Stimulated activated CD4-positive, alpha-beta T cell treated with anti-CD3 and anti-CD28 coated beads, Interleukin-4, amount 100 ng/mL, for 4 hours (primary cell): ENCODE measurements at places on chromosomes 4 and X.

DNA sequence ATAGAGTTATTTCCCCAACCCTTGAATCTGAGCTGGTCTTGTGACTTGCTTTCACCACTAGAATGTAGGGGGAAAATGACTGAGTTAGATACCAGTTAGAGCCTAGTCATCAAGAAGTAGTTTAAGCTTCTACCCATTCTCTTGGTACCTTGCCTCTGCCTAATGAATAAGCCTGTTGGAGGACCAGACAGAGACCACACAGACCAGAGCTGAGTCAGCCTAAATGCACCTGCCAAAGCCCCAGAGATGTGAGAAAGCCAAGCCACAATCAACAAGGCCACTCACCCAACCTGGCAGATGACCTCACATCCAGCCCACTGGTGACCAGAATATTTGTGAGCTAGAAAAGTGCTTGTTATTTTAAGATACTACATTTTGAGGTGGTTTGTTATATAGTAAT lies 85.2 kb upstream of the DCLK2 start:
- DNase-seq, result no peak

GRCh38 chr4:189838821-189839497 lies 101.7 kb upstream of the FRG1 start:
- DNase-seq, result no peak

GRCh38 chr4:105967058-105967658 lies 71.9 kb downstream of the NPNT start:
- no peak for DNase-seq

- peak; percentile 24 for DNase-seq
These were observed at the start of gene CCSER1 for GRCh38 chr4:90127223-90127705. TSS of gene CCSER1 (plus strand) at chr4:90127394.

- DNase-seq, result no peak
These were observed 163.3 kb upstream of the RASGEF1B start for GRCh38 chr4:81634766-81635549.

GRCh38 chrX:48714573-48714972 lies 18.0 kb downstream of the SUV39H1 start:
- no peak for DNase-seq

DNA sequence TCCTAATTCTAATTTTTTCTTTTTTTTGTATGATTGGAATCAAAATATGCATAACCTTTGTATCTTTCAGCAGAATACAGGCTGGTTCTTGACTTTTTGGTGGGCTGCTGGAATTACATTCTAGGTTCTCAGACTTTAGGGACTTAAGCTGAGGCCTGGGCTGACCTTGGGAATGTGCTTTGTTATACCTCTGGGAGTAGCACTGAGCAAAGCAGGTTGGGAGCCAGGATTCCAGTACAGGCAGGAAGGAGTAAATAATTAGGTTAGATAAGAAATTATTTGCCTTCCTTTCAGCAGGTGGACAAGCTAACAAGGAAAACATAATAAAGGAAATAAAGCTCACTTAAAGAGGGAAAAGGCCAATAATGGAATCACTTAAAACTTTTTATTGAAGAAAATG lies 49.9 kb upstream of the SLC4A4 start:
- DNase-seq, result no peak

DNA sequence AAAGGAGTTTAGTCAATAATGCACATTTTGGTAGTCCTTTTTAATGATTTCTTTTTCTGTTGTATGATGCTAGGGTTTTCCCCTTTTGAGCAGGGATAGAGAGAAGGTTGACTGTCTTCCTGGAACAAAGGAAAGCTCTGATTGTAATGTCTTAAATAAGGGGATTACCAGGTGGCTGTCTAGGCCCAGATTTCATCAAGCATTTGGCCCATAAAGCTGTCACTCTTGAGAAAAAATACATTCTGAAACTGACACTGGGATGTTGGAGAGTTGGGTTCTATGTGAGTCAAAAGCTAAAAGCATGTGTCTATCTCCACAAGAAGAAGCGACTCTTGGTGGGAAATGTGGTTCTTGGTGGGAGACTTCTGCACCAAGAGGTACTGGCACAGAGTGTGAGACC lies 26.4 kb downstream of the KIAA1210 start:
- no peak for DNase-seq

- DNase-seq, result no peak
These were observed 37.6 kb upstream of the ERVMER34-1 start for GRCh38 chr4:52788806-52789205.

GRCh38 chr4:23374259-23374658 lies 515.6 kb downstream of the PPARGC1A start:
- no peak for DNase-seq

- no peak for DNase-seq
These were observed 37.4 kb downstream of the CCKAR start for GRCh38 chr4:26452565-26453531.

DNA sequence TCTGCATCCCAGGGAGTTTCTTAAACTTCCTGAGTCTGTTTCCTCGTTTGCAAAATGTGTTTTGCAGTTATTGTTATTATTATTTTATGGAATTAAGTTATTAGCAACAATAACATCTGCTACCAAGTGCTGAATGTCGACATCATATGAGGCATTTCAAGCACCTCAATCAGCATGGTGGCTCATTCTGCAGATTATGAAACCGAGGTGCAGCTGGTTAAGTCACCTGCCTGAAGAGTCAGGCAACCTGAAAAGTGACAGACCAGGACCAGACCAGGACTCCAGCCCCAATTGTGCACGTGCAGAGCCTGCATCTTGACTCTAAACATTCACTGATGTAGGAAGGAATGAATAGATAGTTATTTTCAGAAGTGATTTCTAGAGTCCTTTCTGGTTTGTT lies 99.8 kb downstream of the AFAP1 start:
- DNase-seq, result no peak

- DNase-seq, result no peak
These were observed 117.1 kb downstream of the FAM53A start for GRCh38 chr4:1566838-1567518.

- DNase-seq, result no peak
These were observed 3.4 kb downstream of the PLAC8 start for GRCh38 chr4:83110970-83111750.

- no peak for DNase-seq
These were observed 70.8 kb downstream of the ADRA2C start for GRCh38 chr4:3836756-3837601.

- DNase-seq, result no peak
These were observed 33.3 kb downstream of the SLIT2 start for GRCh38 chr4:20284990-20285389.

DNA sequence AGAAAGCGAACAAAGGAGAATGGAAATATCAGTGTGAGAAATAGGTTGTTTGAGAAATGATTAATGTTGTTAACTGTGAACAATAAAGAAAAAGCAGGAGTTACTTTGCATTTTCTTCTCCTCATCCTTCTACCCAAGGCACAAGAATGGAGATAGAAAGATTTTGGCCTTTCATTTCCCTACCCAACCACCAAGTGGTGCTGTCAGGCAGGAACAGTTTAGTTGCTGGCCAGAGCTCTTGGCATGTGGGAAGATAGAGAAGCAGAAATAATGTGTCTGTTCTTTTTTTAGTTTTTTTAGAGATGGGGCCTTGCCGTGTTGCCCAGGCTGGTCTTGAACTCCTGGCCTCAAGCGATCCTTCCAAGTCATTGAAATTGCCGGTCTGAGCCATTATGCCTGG lies 12.8 kb downstream of the HOPX start:
- no peak for DNase-seq

- DNase-seq, result no peak
These were observed 24.6 kb upstream of the WWC2 start for GRCh38 chr4:183074288-183074990.

- DNase-seq, result peak; percentile 48
These were observed 3.6 kb downstream of the MAGIX start for GRCh38 chrX:49165901-49166881.

- no peak for DNase-seq
These were observed 176.2 kb downstream of the GABRB1 start for GRCh38 chr4:47207555-47207954.

- no peak for DNase-seq
These were observed 476.5 kb downstream of the NKX6-1 start for GRCh38 chr4:84022564-84022963.

- DNase-seq, result no peak
These were observed 55.7 kb upstream of the MMAA start for GRCh38 chr4:145563293-145563985.

DNA sequence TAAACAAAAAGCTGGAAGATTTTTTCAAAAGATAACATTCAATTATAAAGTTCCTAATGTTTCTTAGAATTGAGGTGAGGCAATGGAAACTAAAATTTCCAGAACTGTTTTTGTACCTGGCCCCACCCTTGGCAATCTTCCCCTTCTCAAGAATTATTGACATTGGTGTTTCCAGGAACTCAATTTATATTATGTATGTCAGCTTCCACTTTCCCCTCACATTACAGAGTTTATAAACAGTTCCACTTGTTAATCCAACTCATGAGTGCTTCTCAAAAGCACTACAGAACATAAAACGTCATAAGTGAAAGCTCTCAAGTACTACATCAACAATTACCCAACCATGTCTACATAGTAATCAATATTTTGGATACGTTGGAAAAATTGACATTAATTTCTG lies 107.4 kb downstream of the FAM13A start:
- no peak for DNase-seq

DNA sequence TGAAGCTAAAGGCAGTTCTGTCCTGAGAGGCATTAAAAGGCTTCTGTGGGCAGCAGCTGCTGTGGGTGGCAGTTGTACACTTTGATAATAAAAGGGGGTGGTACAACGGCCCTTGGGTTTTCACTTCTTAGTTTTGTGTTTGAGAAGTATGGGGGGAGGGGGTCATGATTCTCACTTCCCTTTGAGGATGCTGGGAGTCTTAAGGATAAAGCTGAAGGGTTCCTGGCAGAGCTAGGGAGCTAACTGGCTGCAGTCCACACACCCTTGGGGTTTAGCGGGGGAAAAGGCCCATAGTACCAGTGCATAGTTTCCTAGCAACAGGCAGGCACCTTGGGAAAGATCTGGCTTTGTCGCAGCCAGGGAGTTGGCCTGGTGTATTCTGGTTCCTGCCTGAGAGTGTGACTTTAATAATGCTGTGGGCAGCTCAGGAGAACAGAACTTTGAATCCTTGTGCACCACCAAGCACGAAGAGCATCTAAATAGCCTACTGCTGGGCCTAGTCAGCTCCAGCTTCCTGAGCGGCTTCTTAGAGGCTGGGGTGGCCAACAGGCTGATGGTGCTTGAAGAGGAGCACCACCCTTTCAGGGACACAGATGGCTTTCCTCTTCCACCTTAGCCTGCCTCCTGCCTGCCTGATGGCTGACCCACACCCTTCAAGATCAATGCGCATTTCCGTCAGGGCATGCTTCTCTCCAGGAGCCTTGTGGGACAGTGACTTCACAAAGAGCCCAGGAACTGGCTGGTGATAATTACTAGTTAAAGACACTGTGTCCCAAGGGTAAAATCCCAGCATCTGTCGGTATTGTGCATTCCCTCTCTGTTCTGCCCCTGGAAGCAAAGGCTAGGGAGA lies 12.5 kb downstream of the ZBTB33 start:
- DNase-seq, result no peak

DNA sequence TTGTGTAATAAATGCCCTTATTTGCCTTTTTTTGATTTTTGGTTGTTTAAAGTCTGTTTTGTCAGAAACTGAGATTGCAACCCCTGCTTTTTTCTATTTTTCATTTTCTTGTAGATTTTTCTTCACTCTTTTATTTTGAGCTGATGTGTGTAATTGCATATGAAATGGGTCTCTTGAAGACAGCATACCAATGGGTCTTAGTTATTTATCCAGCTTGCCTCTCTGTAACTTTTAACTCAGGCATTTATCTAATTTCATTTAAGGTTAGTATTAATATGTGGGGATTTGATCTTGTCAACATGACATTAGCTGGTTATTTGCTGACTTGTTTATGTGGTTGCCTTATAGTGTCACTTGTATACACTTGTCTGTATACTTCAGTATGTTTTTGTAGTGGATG lies 378.0 kb downstream of the CPXCR1 start:
- no peak for DNase-seq

GRCh38 chrX:38407126-38407525 lies 54.7 kb downstream of the OTC start:
- no peak for DNase-seq

GRCh38 chrX:53356186-53356585 lies 66.3 kb downstream of the SMC1A start:
- no peak for DNase-seq

GRCh38 chr4:110484767-110485166 lies 8.8 kb downstream of the ENPEP start:
- DNase-seq, result no peak
